CD4-positive, alpha-beta T cell treated with Interleukin-6 at 100 ng/mL for 8 hours (primary cell): ENCODE measurements at places on chromosomes 3 and 15.

DNA sequence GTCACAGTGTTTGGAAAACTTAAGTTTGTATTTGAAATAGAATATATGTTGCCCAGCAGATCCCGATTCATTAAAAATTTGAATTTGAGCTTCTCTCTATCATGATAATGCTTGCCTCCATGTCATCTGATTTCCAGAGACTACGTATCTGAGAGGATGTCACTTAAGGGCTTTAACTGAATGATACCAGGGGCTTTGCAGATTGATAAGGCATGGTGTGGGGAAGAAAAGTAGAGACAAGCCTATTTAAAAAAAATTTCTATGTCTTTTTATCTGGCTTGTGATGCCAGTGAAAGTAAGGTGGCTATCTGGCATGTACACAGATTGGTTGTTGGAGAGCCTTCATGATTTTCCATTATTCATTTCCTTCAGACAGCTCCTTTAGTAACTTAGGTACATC, 72.7 kb downstream of the UBE2E2 start:
- no peak for DNase-seq

DNA sequence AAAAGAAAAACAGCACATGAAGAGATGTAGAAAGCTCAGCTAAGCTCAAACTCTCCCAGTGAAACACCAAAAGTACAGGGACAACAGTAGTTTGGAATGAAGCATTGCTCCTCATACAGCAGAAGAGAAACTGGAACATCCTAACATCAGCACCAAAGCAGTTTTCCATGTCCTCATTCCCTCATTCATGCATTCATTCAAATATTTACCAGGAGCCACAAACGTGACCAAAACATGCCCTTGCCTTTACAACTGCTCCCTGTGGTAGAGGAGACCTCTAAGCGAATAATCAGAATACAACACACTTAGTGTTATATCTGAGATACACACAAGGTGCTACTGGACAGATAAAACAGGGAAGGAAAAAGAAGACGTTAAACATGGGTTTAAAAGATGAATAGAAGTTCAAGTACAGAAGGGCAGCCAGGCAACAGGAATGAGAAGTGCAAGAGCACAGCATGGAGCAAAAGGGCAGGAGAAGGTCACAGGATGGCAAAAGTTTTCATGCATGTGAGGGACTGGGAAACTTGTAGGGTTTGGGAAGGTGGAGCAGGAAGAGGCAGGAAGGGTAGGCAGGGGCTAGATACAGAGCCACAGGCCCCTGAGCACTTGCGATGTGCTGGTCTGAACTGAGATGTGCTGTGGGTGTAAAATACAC, 58.5 kb upstream of the LMCD1 start:
- no peak for DNase-seq

- DNase-seq = no peak
These were observed 12.8 kb upstream of the TM4SF1 start for GRCh38 chr3:149390294-149390693.

DNA sequence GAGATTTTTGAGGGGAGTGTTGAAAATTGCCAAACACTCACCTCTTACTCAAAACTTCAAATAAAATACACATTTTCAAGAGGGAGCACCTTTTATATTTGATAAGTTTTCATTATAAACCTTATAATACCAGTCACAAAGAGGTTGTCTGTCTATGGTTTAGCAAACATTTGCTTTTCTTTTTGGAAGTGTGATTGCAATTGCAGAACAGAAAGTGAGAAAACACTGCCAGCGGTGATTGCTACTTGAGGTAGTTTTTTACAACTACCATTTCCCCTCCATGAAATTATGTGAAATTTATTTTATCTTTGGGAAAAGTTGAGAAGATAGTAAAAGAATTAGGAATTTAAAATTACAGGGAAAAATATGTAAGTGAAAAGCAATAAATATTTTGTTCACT, 20.1 kb downstream of the DIPK2A start:
- no peak for DNase-seq

DNA sequence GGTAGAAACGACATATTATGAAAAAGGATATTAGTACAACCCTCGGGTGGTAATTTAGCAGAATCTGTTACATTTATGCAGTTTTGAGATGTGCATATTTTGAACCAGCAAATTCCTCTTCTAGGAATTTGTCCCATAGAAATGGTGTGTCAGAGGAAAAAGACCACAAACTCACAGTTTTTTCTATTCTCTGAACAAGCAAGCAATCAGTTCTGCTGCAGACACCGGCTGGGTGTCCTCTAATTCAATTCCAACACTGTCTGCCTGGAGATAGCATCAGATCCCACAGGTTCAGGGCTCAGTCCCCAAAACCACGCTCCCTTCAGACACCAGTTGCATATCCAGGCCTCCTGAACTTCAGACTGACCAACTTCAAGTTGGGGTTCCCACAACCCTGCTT, 36.4 kb downstream of the APH1B start:
- DNase-seq = no peak

DNA sequence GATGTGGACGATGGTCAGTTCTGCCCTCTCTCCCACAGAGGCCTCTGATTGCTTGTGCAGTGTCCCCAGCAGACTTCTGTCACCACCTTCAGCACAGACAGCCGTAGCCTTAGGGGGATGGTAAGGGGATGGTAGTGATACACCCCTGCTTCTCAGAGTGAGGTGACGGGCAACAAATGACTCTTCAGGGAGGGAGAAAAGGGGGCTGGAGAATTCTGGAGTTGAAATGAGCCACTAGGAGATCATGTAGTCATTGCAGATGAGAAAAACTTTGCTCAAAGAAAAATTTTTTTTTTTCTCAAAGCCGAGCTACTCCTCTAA, 29.6 kb upstream of the TIMP4 start:
- no peak for DNase-seq

- no peak for DNase-seq
These were observed 380.7 kb upstream of the GOLIM4 start for GRCh38 chr3:168476360-168476980.

GRCh38 chr3:8903191-8903590, 60.1 kb downstream of the RAD18 start:
- no peak for DNase-seq

DNA sequence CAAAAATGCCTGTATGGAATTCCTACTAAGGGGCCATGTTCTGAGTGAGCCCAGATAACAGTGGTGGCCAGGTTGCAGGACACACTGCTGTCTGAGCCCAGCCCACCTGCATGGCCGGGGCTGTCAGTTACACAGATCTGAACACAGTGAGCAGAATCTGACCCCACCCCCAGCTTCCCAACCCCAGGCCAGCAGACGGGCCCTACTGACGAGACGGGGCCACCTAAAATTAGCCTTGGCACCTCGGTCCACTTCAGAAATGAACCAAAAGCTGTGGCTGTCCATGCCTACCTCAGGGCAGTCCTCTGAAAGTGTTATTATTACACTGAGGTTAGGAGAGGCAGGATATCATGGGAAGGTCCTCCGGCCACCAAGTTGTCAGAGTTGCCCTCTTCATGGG, 51.8 kb downstream of the LMCD1 start:
- DNase-seq = no peak

- DNase-seq = no peak
These were observed 12.3 kb downstream of the EIF1B start for GRCh38 chr3:40321818-40322217.

DNA sequence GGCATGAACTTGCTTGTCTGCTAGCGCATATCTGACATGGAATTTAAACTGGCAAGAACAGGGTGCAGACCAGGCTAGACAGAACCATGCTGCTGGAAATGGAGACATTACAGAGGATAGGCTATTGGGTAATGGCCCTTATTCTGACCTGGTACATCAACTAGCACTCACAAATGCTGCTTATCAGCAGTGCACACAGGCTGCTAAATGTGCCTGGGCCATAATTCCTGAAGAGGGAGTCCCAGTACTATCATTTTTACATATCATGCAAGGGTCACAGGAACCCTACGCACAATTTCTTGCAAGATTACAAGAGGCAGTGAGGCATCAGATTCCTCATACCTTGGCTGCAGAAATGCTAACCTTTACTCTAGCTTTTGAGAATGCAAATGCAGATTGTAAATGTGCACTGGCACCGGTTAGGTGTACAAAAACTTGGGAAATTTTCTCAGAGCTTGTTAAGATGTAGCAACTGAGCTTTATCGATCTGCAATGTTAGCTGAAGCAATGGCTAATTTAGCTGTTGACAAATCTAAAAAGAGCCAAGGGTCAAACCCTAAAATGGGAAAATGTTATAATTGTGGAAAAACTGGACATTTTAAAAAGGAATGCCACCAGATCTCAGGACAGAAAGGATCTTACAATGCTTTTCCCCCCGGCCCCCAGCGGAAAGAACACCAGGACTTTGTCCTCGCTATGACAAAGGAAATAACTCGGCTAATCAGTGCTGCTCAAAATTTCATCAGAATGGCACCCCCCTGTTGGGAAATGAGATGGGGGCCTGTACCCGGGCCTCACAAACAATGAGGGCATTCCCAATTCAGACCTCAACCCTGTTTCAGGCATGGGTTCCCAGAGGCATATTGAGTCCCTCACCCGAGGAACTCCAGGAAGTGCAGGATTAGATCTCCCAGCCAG, 21.1 kb downstream of the CCRL2 start:
- no peak for DNase-seq

GRCh38 chr15:53569751-53570480, 189.5 kb downstream of the WDR72 start:
- DNase-seq = no peak

DNA sequence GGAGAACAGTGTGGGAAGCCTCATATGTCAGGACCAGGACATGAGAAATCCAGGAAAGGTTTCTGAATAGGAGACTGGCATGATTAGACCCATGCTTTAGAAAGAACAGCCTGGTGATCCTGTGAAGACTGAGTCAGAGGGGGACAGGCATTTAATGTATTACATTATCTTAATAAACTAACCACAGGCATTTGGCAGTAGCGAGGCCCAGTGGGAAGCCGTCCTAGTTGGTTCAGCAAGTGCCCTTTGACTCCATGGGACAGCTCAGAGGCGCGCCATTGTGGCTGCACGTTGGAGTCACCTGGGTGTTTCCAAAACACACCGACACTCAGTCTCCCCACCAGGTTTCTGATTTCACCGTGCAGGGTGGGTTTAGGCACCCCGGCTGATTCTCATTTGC, 90.5 kb upstream of the DGKG start:
- no peak for DNase-seq

- no peak for DNase-seq
These were observed 115.2 kb downstream of the GABRG3 start for GRCh38 chr15:27086149-27086548.

- no peak for DNase-seq
These were observed 61.9 kb upstream of the STXBP5L start for GRCh38 chr3:120846073-120846472.

DNA sequence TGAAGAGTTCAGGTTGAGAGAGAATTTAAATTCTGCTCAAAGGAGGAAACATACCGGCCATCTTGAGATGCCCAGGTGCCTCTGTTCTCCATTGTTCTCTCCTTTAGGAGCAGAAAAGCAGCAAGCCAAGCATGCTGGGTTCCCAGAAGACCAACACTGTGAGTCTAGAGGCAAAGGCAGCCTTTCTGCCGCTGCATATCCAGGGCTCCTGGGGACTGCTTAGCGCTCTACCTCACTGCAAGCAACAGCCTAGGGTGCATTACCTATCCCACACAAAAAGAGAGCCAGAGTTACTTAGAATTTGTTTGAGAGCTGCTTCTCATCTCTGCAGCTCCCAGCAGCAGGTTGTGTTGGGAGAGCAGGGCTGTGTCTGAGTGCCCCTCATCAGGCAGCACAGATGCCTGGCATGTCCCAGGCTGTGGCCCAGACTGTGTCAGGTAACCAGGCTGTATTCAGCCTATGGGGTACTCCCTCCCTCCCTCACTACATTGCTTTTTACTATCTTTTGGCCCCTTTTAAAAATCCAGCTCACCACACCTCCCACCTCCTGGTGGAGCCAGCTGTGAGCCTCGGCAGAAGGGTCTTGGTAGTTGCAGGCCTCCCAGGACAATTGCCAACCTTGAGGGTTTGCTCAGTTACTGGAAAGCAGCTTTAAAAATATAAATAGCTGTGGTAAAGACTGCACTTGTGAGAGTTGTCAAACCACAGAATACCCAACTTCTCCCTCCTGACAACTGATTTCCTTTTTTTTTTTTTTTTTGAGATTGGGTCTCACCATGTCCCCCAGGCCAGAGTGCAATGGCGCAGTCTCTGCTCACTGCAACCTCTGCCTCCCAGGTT, 30.2 kb downstream of the BCL2L10 start:
- no peak for DNase-seq

GRCh38 chr3:112351823-112352222, 18.9 kb downstream of the CD200 start:
- DNase-seq = no peak

DNA sequence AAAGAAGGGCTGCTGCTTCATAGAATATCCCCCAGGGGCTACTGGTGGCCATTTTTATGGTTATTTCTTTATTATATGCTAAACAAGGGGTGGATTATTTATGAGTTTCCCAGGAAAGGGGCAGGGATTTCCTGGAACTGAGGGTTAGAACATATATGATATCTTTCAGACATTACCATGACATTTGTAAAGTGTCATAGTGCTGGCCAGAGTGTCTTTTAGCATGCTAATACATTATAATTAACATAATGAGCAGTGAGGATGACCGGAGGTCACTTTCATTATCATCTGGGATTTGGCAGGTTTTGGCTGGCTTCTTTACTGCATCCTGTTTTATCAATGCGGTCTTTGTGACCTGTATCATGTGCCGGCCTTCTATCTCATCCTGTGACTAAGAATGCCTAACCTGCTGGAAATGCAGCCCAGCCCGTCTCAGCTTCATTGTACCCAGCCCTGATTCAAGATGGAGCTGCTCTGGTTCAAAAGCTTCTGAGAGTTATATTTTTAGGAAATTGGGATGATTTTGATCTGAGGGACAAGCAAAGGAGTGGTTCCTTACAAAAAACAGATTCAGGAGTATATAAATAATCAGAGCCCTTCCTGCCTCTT, 9.1 kb upstream of the ZBTB20 start:
- DNase-seq = no peak

DNA sequence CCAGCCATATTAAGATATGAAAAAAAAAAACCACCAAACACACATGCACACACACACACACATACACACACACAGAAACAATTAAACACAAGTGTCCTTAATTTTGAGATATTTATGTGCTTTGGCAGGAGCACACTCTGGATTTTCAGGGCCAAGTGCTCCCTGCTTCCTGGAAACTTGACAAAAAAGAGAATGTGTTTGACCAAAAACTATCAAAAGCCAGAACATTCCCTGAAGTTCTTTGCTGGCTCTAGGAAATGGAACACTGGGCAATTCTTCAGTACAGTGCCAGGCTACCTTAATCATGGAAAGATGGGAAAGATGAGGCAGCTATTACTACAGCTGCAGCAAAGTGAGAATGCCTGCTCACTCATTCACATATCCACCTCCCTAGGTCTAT, 44.6 kb downstream of the P3H2 start:
- DNase-seq = no peak

GRCh38 chr3:196323691-196324090, 5.7 kb upstream of the DYNLT2B start:
- no peak for DNase-seq

GRCh38 chr3:1131166-1131565, 38.3 kb downstream of the CNTN6 start:
- DNase-seq = no peak

DNA sequence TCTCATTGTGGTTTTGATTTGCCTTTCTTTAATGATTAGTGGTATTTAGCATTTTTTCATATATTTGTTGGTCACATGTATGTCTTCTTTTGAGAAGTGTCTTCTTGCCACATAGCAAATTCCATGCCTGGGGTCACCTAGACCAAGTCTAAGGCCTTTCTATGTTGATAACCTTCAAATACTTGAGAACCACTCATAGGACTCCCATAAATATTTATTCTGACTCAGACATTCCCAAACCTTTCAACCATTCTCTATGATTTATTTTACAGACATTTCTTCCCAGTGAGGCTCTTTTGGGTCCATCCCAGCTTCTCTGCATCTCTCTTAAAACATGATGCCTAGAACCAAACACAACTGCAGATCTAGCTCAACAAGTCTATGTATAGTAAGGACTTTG, 69.2 kb downstream of the ATP8B4 start:
- no peak for DNase-seq
